ENCODE measurements at places on chromosomes 16 and 17.

- DNase-seq, result no peak
Measured at GRCh38 chr16:87411375-87412271, 19.5 kb downstream of the MAP1LC3B start.

GRCh38 chr17:56661906-56662305 is 68.4 kb downstream of the NOG start:
- no peak for DNase-seq

DNA sequence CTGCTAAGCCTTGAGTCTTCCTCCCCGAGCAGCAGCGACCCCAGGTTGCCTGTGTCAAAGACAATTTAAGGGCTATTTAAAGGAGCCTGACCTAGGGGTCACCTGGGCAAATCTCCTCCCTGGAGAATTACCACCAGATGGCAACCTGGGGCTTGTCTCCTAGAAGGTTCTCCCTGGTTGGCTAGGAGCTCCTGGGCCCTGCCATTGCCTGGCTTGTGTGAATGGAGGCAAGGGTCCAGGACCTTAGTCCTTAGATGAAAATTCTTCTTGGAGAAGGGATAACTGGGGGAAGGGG is 51.3 kb upstream of the TAC4 start:
- peak; percentile 75 for DNase-seq

DNA sequence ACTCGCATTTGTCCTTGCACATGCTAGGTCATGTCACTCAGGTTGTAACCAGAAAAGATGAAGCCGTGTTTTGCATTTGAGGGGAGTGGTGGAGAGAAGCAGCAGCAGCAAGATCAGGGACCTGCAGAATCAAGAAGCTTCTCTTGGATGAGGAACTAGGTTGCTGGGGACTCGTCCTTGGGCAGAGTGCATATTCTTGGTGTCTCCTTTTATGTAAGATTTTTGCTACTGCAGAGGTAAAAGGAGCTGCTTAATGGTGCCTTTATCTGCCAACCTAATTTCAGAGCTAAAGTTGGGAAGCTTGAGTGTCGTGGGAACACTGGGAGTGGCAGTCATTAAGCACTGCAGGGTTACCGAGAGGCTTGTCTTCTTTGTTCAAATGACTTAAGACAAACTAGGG is 236.5 kb downstream of the MAP2K4 start:
- DNase-seq, result no peak

DNA sequence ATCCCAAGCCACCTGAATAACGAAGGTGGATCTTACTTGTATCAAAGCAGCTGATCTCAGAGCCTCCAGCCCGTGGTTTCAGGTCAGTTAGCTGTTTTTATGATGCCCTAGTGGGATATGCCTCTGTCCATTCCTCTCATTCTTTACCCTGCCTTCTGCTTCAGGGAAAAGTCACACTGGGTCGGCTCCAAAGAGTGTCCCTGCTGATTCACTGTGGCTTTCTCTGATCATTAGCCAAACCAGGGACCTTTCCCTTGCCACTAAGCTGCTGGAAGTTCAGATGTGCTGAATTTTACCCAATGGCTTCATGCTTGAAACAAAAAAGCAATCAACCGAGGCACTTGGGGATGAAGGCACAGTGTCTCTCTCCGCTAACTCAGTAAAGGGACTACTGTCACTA is 170.2 kb upstream of the SALL1 start:
- DNase-seq, result no peak

GRCh38 chr16:77677129-77677528 is 45.2 kb upstream of the NUDT7 start:
- no peak for DNase-seq

DNA sequence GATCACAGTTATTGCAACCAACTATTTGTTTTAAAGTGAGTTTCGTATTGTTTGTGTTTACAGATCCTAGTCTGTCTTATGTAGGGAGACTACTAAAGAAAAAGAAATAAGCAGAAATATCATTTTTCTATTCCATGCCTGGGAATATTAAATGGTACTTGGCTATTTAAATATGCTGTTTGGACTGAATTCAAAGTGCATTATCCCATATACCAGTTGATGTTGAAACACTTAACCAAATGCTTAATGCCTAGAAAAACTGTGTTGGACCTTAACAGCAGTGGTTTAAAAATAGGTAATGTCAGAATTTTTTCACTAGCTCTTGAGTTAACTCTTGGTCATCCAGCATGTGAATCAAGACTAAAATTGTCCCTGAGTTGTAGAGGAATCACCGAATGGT is 37.5 kb upstream of the TOM1L1 start:
- DNase-seq, result no peak

DNA sequence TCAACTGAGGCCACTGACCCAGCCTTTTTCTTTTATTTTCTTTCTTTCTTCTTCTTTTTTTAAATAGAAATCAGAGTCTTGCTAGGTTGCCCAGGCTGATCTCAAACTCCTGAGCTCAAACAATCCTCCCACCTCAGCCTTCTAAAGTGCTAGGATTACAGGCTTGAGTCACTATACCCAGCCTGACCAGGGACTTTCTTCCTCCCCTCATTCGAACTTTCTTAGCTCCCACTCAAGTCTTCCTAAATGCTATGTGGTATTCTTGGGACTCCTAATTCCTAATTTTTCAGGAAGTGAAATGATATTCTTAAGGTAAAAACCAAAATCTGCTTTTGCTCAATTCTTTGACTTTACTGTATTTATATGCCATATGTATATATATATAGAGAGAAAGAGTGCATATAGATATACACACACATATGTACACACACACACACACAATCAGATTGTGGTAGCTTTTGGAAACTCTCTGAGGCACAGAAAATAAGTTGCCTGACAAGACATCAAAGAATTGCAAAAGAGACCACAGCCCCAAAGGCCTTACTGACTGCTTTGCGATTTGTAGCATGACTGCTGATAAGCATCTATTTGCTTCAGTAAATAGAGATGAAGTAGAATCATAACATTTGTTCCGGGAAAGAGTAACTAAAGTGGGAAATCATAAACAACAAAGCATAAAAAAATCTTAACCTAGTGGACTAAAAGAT is 9.5 kb upstream of the AMZ2 start:
- no peak for DNase-seq

GRCh38 chr16:30054451-30054850 is 11.1 kb upstream of the ALDOA start:
- no peak for DNase-seq

DNA sequence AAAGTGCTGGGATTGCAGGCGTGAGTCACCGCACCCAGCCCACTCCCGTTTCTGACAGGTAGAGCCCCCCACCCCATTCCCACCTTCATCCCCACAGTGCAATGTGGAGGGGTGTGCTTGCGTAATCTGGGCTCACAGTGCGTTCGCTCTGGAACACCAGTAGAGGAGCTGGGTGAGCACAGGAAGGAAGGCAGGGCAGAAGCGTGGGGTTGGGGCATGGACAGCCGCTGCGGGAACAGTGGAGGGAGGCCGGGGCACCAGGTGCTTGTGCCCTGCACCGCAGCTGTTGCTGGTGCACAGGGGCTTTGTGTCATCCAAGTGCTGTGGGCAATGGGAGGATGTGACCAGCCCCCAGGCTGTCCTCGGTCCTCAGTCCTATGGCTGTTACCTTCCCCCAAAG is 24.7 kb downstream of the KDM8 start:
- DNase-seq, result no peak

GRCh38 chr16:50268352-50268751 is 2.0 kb downstream of the ADCY7 start:
- no peak for DNase-seq

Measured in ecto neural progenitor cell (in vitro differentiated cells).